ENCODE measurements at places on chromosomes 12 and 14.
A peak's percentile ranks its signal among the peaks of the same experiment; 100 is the strongest.

DNA sequence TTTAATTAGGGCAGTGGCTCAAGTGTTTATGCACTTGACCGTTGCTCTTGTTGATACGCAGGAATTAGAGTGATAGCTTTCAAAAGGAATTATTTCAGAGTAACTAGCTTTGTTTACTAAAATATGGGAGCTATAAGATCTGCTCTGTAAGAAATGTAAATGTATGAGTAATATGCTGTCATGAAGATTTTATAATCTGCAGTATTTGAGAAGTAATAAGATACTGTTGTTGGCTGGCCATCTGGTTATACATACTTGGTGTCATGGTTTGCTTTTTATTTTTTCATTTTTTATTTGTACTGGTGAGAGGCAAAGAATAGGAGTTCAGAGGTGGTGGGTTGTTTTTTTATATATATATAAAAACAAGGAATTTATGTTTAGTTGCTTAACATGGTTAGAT lies 58.5 kb downstream of the PLXNC1 start:
- DNase-seq: no peak

DNA sequence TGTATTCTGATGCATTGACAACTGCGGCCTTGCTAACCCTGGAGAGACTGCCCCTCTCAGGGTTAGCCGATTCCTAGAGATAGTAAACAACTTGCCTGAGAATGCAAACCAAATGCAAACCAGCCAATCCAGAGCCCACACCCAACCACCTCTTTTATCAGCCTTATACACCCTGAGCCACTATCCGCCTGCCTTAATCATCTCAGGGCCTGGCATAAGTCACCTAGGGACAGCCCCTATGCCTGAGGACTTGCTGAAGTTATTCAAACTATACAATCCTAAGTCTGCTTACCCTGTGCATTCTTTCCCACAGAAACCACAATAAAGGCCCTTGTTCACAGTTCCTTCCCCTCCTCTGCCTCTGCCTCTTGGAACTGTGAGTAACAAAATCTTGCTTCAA lies 177.2 kb downstream of the KCNA5 start:
- DNase-seq: no peak

DNA sequence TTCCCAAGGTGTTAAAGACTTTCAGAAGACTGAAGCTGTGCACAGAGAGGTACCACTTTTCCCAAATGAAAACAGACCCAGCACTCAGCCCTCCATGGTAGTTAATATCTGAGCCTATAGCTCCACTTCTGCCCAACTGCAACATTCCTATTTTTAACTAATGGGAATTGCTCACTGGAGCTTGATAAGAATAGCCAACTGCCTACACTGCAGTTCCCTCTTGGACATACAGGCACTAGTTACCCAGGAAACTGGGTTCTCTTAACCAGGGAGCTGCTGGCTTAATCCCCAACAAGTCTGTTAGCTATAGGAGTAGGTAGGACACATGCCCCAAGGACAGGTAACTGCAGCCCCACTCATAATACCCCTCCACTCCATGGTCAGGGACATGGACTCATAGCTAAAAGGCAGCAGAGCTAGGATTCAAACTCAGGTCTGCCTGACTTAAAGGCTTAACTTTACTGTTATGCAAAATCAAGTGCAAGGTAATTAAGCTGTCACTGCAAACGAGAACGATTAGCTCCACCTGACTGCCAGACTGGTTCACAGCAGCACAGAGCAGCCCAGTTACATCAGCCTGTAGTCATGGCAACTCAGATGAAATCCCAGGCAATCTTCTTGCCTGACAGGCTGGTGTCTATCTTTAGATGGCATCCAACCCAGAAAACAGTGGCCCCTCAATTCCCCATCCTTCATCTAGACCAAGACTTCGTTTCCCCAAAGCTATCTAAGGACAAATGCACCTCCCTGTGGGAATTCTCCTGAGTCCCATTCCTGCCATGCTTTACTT lies 77.1 kb upstream of the ACTN1 start:
- DNase-seq: no peak

- DNase-seq: no peak
These were observed 35.4 kb downstream of the DMAC2L start for GRCh38 chr14:50347521-50347920.

DNA sequence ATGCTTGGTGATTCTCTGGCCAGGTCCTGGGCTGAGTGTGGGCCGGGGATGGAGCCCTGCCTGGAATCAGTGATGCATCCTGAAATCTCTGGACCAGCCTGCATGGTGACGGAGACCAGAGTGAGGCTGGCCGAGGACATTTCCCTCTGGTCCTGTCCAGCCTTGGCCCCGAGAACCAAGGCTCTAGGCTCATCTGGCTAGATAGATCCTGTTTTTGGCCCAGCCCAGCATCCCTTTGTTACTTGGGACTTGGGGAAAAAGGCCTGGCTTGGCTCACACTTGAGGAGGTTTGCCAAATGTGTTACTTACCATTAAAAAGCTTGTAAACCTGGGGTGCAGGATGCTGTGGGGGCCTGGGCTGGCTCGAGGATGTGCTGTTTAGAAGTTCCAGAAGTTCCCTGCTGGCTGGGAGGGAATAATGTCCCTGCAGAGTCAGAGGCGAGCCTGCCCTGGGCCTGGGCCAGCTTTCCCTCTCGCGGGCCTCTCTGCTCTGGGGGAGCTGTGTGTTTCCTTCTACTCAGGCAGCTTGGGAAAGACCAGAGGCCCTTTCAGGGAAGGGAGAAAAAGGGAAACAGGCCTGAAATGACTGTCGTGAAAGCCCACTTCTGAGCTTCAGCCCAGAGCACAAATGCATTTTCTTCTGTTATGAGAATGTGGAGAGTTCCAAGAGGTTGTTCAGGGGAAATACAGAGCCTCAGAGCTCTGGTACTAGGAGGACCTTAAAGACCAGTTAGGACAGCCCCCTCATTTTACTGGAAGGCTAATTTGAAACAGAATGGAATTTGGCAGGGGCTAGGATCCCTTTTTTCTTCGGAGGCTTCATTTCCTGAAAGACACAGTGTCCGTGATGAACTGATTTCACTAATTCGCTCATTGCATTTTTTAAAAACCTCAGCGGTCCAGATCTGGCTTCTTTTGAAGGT lies 47.2 kb upstream of the CTDSP2 start:
- DNase-seq: no peak

DNA sequence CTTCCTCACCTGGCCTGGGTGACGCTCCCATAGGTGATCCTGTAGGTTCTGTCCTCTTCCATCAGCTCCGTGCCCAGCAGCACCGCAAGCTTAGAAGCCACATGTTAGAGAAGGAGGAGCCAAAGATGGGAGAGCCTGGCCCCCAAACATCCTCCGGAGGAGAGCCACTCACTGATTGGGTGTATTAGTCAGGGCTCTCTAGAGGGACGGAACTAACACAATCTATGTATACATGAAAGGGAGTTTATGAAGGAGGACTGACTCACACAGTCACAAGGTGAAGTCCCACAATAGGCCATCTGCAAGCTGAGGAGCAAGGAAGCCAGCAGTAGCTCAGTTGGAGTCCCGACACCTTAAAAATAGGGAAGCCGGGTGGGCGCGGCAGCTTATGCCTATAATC lies 1273.1 kb upstream of the TMEM132C start:
- no peak for DNase-seq

- DNase-seq: no peak
These were observed 108.2 kb downstream of the SLC38A6 start for GRCh38 chr14:61089126-61089750.

DNA sequence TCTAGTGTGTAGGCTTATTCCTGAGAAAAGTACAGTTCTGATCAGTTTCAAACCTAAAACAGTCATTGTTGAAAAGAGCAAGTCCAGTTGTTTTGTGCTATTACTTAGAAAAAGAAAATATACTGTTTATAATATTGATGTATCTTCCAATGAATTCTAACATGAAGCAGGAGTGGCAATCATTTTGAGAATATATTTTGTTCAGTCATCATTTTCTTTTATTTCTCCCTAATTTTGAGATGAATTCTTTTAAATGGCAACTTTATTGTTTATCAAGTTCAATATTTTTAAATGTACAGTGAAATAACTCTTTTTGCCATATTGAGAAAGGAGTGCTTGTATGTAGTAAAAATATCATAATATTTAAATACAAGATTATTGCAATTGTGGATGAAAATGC lies 862.2 kb upstream of the MDGA2 start:
- DNase-seq: no peak

DNA sequence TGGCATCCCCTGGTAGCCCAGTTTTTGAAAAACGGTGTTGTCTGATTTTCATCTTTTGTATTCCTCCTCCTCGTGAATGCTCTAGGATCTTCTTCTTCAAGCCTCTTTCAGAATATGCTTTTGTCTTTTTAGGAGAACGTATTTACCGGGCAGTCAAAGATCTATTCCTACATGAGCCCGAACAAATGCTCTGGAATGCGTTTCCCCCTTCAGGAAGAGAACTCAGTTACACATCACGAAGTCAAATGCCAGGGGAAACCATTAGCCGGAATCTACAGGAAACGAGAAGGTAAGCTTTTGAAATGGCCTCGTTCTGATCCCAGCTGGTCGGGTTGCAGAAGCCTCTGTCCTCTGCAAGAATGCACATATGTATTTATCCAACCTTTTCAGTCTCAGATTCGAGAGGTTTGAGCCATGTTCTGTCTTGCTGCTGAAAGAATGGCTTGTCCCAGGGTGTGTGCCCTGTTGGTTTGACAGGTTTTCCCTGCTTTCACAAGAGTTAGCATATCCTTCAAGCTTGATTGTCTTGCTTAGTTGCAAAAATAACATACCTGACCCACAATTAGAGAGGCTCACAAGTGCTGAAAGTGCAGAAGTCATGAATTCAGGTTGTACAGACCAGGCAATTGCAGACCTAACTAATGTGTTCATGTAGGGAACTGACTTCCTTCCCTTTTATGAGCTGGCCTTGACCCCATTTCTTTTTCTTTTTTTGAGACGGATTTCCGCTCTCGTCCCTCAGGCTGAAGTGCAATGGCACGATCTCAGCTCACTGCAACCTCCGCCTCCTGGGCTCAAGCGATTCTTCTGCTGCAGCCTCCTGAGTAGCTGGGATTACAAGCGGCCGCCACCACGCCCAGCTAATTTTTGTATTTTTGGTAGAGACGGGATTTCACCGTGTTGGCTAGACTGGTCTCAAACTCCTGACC lies 6.8 kb downstream of the KMT5A start:
- no peak for DNase-seq

- no peak for DNase-seq
These were observed 690.9 kb upstream of the FBXO33 start for GRCh38 chr14:40122968-40123648.

DNA sequence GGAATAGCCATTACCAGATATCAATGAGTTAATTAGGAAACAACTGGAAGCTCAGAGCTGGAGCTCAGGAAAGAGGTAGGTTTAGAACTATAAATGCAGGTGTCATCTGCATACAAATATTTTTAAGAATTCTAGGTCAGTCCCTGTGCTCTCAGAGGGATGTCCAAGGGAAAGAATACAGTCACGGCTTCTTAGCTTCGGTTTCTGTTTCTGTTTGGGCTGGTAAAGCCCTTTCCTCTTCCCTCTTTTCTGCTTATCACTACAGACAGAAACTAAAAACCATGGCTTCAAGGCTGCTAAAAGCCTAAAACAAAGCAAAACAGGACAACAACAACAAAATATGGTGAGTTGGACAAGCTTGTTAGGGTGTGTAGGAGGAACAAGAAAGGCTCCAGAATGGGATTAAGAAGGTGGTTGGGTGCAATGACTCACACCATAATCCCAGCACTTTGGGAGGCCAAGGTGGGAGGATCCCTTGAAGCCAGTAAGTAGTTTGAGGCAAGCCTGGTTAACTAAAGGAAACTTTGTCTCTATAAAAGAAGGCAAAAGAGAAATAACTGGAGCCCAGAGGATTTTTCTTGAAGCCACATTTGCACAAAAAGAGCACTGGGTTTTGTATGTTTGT lies 113.0 kb downstream of the SEC23A start:
- no peak for DNase-seq

- no peak for DNase-seq
These were observed 32.3 kb downstream of the LGMN start for GRCh38 chr14:92716131-92716530.

DNA sequence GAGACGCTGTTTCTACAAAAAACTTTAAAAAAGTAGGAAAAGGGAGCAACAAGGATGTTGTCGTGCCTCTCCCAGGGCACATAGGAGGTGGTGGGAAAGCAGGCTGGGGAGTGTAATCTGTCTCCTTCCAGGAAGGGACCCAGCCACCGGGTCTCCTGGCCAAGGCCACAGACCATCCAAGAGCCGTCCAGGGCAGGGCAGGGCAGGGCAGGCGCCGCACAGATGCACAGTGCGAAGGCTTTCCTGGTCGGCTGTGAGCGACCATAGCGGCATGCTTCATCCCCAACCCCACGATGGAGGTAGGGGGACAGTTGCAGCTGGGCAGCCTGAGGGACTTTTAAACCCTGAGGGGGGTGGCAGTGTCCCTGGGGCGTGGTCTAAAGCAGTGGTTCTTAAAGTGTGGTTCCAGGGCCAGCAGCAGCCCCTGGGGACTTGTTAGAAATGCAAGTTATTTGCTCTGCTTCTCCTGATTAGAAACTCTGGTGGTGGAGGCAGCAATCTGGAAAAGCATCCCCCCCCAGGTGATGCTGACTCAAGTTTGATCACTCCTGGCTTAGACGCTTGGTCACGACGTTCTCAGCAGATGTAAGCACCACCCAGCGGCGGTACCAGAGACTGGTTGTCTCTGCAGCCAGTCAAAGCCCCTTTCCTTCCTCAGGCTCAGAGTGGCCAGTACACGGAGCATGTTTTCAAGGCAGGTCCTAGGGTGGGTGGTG lies 197.4 kb upstream of the PRMT8 start:
- no peak for DNase-seq

- DNase-seq: no peak
These were observed 39.0 kb downstream of the TTC9 start for GRCh38 chr14:70680748-70681147.

GRCh38 chr12:49673446-49674317 lies 33.5 kb downstream of the FMNL3 start:
- DNase-seq: peak; percentile 55

- no peak for DNase-seq
These were observed 9.8 kb downstream of the GPR135 start for GRCh38 chr14:59455411-59455810.

GRCh38 chr12:112165624-112166023 lies 40.3 kb downstream of the TRAFD1 start:
- DNase-seq: no peak

- no peak for DNase-seq
These were observed 24.6 kb downstream of the PLEKHG3 start for GRCh38 chr14:64728856-64729255.

- no peak for DNase-seq
These were observed 11.2 kb upstream of the NCKAP1L start for GRCh38 chr12:54486173-54486867.

DNA sequence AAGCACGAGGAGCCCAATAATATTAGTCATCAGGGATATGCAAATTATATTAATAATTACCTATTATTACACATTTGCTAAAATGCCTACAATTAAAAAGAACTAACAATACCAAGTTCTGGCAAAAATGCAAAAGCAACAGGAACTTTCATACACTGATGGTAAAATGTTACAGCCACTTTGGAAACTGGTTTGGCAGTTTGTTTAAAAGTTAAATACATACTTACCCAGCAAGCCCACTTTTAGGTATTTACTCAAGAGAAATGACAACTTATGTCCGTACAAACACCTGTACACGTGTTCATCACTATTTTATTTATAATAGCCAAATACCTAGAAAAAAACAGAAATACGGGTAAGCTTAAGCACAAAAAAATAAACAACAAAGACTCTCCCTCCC lies 17.0 kb downstream of the WDR89 start:
- no peak for DNase-seq

GRCh38 chr14:99318959-99319295 lies 46.9 kb upstream of the BCL11B start:
- DNase-seq: no peak

- no peak for DNase-seq
These were observed 14.9 kb upstream of the MCRS1 start for GRCh38 chr12:49582850-49583249.

- DNase-seq: no peak
These were observed 7.0 kb upstream of the RABGGTA start for GRCh38 chr14:24278424-24278823.

Measured in NCI-H1092 (cell line).